ENCODE measurements at places on chromosomes 5 and 9.
A peak's percentile ranks its signal among the peaks of the same experiment; 100 is the strongest.

DNA sequence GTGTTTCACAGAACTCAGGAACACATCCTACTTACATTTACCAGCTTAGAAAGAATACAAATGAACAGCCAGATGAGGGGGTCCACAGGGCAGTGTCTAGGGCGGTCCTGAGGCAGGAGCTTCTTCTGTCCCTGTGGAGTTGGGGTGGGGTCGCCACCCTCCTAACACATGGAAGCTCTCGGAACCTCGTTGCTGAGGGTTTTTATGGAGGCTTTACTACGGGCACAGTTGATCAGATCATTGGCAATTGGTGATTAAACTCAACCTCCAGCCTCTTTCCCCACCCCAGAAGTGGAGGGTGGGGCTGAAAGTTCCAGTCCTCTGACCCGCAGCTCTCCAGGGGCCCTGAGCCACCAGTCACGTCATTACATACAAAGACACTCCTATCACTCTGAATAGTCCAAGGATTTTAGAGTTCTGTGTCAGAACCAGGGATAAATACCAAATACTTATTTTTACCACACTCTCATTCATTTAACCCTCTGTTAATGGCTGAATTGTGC, 156.9 kb downstream of the COL23A1 start:
- no peak for DNase-seq

GRCh38 chr9:4382722-4383317, 83.0 kb upstream of the GLIS3 start:
- DNase-seq = no peak

DNA sequence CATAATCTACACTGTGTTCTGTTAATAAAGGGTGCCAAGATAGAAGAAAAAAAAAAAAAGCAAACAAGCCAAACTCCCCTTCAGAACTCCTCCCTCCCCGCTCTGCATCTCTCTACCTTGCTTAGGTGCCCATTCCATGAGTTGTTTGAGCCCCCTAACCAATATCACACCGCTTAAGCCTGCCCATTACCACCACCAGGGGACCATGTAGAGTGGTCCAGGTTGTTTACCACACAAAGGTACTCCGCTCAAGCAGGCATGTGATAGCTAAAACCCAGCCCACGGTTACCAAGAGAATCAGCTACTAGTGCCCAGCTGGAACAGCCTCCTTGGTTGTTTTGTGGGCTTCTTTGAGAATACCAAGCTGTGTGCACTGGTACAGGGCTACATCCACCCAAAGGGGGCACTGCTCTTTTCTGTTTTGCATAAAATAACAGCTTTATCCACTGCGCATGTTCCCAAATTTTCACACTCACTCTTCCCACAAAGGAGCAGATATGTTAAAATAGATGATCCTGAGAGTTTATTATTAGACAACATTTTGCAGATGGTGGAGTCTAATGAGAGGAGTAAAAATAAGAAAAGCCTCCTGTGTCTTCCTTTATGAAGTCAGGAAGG, 304.1 kb downstream of the DEPDC1B start:
- no peak for DNase-seq

DNA sequence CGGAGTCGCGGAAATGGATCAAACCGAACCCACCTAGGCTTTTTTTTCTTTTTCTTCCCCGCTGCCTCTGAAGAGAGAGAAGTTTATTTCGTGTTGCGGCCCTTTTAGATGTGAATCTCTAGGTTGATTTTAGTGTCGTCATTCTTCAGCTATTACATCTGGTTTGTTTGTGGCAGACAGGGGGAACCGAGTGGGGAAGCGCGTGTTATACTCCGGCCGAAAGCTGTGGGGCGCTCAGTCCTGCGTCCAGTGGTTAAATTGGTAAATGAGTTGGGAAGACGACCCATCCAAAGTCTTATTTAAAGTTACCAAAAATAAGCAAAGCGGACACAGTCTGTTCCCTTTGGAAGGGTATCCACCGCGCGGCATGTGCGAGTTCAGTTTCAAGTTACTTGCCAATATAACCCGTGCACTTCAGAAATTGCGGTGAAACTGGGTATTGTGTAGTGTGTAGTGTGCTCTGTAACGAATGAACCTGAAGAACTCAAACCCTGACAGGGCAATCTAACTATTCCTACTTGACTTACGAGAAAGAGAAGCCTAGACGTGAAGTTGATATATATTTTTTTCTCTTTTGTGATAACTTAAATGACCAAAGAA, 1.3 kb downstream of the MAN2A1 start:
- peak; percentile 83 for DNase-seq

- no peak for DNase-seq
Observed at GRCh38 chr5:32496104-32496503, 51.6 kb upstream of the ZFR start.

- no peak for DNase-seq
Observed at GRCh38 chr5:57805732-57806131, 323.1 kb upstream of the ACTBL2 start.

- DNase-seq = no peak
Observed at GRCh38 chr5:138234651-138235050, 21.5 kb upstream of the CDC23 start.

GRCh38 chr5:61813361-61813760, 481.3 kb downstream of the ZSWIM6 start:
- no peak for DNase-seq

DNA sequence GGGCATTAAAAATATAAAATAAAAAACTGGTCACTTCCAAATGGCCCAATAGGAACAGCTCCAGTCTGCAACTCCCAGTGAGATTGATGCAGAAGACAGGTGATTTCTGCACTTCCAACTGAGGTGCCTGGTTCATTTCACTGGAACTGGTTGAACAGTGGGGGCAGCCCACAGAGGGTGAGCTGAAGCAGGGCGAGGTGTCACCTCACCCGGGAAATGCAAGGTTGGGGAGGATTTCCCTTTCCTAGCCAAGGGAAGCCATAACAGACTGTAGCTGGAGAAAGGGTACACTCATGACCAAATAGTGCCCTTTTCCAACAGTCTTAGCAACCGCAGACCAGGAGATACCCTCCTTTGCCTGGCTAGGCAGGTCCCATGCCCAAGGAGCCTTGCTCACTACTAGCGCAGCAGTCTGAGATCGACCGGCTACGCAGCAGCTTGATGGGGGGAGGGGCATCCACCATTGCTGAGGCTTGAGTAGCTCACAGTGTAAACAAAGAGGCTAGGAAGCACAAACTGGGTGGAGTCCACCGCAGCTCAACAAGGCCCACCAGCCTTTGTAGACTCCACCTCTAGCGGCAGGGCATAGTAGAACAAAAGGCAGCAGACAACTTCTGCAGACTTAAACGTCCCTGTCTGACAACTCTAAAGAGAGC, 12.7 kb downstream of the RLN1 start:
- peak; percentile 78 for DNase-seq

- DNase-seq = no peak
Observed at GRCh38 chr9:13322828-13323550, 43.5 kb upstream of the MPDZ start.

DNA sequence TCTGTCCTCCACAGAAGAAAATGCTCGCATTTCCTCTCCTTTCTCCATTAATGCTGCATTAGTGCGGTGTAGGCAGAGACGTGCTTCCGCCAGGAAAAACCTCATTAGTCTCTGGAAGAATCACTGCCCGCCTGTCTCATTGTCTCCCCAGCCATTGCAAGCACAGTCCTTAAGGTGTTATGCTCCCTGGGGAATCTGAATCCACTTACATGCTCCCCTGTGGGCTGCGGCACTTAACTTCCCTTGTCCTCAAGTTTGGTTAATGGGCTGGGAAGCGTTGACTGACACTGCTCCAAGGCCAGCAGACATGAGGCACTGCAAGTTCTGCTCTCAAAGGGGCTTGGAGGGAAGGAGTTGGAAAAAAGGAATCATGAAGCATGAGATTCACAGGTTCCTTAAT, 41.6 kb downstream of the TARS1 start:
- DNase-seq = no peak

GRCh38 chr5:8633696-8634095, 764.7 kb downstream of the MTRR start:
- DNase-seq = no peak

GRCh38 chr5:109365653-109366052, 44.1 kb downstream of the PJA2 start:
- no peak for DNase-seq

GRCh38 chr9:114484215-114484853, 20.9 kb downstream of the WHRN start:
- DNase-seq = no peak

- DNase-seq = no peak
Observed at GRCh38 chr5:158739951-158740757, 359.6 kb downstream of the EBF1 start.

- no peak for DNase-seq
Observed at GRCh38 chr5:69374911-69375446, 5.4 kb downstream of the RAD17 start.

DNA sequence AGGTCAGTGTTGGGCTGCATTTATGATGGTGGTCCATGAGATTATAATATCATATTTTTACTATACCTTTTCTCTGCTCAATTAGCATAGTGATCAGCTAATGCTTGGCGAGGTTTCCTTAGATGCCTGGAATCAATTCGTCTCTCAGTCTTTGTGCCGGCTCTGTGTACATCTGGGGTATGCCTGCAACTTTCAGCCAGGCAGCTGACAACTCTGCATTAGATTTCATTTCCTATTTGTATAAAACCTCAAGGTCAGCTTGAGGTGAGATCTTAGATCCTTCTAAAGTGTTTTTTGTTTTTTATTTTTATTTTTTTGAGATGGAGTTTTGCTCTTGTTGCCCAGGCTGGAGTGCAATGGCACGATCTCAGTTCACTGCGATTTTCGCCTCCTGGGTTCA, 86.8 kb downstream of the MELK start:
- no peak for DNase-seq

GRCh38 chr5:136209346-136209910, 16.5 kb upstream of the SMIM32 start:
- DNase-seq = no peak

GRCh38 chr9:23220957-23221356, 605.1 kb downstream of the ELAVL2 start:
- no peak for DNase-seq

- DNase-seq = no peak
Observed at GRCh38 chr5:110386782-110387181, 339.7 kb downstream of the TMEM232 start.

DNA sequence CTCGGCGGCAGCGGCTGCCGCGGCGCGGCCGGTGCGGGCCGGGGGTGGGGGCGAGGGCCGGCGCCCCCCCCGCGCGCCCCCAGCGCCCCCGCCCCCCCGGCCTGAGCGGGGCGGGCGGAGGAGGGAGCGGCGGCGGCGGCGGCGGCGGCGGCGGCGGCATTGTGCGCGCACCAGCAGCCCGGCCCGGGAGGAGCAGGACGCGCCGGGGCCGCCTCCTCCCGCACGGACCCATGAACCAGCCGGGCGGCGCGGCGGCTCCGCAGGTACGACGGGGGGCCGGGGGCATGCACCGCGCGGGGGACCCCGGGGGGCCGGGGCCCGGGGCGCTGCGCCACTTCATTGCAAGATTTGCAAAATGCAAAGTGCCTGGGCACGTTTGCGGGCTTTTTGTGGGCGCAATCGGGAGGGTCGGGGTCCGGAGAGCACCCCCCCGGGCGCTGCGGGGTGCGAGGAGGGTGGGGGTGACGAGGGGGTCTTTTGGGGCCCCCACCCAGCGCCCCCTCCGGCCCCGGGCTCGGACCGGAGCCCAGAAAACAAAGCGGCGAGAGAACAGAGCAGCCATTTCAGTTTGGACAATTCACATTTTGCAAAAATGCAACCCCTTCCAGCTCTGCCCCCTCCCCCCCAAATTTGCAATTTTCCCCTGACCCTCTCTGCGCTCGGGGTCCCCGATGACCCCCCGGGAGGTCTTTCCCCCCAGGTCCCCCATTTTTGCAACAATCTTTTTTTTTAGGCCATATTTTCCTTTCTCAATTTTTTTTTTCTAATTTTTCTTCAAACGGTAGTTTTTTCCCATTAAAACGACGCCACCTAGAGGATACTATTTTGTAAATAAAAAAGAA, at the start of gene ZNF618:
Gene ZNF618 (plus strand): TSS at position 159 of the 842 bp plus-strand sequence. CDS start 72 bp downstream, at position 231.
- DNase-seq = peak; percentile 49

GRCh38 chr9:134752471-134753168, 111.0 kb downstream of the COL5A1 start:
- no peak for DNase-seq

DNA sequence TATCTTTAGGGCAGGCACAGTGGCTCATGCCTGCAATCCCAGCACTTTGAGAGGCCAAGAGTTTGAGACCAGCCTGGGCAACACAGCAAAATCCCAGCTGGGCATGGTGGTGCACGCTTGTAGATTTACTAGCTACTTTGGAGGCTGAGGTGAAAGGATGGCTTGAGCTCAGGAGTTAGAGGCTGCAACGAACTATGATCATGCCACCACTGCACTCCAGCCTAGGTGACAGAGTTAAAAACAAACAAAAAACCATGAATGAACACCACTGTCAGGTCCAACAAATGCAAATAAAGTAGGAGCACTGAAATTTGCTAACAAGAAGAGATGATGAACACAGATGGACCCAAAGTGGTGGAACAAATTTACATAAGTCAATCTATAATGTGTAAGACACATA, 4.9 kb downstream of the PTBP3 start:
- no peak for DNase-seq

DNA sequence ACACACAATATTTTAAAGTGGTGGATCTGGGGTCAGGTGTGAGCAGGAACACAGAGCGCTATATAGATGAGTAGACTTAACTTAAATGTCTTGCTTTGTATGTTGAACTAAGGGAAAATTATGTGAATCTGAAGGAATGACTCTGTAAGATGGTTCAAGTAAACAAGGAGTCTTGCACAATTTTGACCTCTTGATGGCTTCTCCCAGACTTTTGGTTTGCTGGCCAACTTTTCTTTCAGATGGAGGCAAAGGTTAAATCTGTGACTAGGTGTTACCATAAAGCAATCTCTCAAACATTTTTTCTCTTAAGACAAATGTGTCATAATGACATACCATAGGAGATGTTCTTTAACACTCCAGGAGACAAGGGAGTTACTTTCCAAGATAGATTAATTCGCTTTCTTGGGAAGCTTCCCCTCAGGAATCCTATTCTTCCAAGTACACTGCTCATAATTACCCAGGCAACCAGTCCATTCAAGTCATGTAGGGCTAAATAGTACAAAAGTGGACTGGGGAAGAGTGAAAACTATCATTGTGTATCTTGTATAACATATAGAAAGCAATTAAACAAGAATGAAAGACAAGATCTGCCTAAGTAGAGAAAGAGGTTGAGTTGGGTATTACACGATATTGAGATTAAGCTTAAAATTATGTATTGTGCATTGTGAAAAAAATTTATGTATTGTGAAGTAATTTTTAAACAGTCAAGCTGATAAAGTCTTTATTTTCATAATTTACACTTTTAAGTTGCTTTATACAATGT, 60.3 kb upstream of the SLC27A6 start:
- no peak for DNase-seq

DNA sequence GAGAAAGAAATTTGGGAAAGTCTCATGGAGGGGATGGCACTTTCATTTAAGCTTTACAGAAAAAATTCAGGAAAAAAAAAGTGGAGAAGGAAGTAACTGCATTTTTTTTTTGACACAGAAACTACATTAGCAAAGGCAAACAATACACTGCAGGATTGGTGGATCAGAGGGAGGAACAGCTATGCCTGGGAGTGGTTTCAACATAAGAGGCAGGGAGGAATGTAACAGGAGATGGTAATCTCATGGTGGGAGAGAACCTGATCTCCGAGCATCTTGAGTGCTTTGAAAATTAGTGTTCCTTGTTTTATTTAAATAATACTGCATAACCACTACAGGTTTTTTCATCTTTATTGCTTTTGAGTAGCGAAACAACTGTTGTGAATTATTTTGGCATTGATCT, 249.4 kb downstream of the FAM170A start:
- no peak for DNase-seq

Data from left lung (tissue), 14 donors.